ENCODE measurements at places on chromosomes 7 and 10. TPM values are rescaled to one million over a fixed set of nuclear protein-coding genes. Genes with fewer than 3 reads are reported as not detected.

Gene ACTR3C
- total RNA-seq = 18.6 TPM

- DNase-seq = no peak
- no peak overlapping the region for H3K27ac ChIP-seq
- H3K36me3 ChIP-seq = no peaks in the 10 kb centered on the region
- no peak overlapping the region for H3K4me3 ChIP-seq
Measured at GRCh38 chr7:147411096-147411495, 1179.5 kb upstream of the C7orf33 start.

DNA sequence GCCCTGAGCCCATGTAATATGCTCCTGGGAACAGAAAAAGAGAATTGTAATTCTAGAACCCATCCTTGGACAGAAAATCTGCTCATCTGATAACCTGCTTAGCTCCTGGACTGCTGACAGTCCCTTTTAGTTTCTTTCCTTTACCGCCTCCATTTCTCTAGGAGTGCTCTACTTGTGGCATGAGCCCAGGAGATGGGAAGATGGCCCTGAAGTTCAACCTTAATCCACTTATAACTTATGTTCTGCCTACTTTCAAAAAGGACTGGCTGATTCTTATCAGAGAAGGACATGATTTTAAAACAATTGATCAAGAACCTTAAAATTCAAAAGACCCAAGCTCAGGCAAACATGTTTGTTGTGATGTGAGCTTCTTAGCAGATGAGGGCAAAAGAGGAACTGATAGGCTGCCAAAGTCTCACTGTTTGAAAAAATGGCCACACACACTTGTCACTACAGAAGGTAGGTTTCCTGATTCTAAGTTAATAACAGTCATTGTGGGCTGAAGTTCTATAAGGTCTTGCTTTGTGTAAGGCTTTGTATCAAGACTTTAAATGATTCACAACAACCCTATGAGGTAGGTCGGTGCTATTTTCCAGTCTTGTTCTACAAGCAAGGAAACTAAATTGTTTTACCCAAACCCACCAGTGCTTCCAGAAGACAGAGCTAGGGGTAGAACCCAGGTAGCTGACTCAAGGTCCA, 94.3 kb upstream of the AFAP1L2 start:
- H3K4me3 ChIP-seq = no peak overlapping the region
- no peak overlapping the region for H3K27ac ChIP-seq
- peaks cover 14% of the 10 kb centered on the region for H3K36me3 ChIP-seq
- DNase-seq = no peak
- H3K27me3 ChIP-seq = no peaks in the 10 kb centered on the region
- H3K4me1 ChIP-seq = no peaks in the 10 kb centered on the region

GRCh38 chr7:41786404-41786803, 83.5 kb upstream of the INHBA start:
- no peaks in the 10 kb centered on the region for H3K27me3 ChIP-seq
- H3K36me3 ChIP-seq = no peaks in the 10 kb centered on the region
- no peaks in the 10 kb centered on the region for H3K4me1 ChIP-seq
- no peak overlapping the region for H3K4me3 ChIP-seq
- H3K27ac ChIP-seq = no peak overlapping the region

All from lower lobe of right lung (tissue), 2 donors.